ENCODE measurements at places on chromosomes 2 and 18.

DNA sequence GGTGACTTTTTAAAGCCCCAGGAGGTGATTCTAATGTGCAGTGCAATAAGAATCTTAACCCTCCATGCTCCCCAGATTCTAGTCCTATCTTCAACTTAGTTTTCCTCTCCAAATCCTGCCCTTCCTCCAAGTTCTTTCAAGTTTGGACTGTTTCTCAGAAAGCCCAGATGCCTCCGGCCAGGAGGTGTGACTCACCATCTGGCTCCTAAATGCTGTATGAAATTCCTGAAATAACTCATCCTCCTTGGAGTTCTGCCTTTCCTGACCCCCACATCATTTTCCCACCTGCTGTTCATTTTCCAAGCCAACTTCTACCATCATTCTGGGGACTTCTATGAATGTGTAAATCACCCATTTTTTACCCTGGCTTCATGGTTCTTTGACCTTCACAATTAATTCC, 118.2 kb upstream of the NOL4 start:
- no peak for DNase-seq

- no peak for DNase-seq
Observed at GRCh38 chr18:34929336-34929780, 111.9 kb upstream of the MAPRE2 start.

GRCh38 chr18:54004828-54005227, 219.6 kb downstream of the MBD2 start:
- DNase-seq, result no peak

DNA sequence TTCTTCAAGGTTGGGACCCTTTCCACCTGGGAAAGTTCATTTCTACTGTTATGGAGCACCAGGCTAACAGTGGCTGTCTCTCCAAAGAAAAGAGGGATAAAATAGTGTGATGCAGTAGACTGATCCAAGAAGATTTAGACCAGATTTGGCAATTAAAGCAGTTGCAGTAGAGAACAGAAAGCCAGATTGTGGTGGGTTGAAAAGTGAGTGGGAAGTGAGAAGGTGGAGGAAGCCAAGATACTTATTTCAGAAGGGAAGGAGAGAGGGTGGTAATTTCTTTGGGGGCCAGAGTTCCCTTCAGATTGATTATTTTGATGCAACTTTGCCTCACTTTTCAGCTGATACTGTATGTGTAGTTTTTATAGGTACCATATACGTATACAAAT, 8.0 kb downstream of the MYL12B start:
- no peak for DNase-seq

DNA sequence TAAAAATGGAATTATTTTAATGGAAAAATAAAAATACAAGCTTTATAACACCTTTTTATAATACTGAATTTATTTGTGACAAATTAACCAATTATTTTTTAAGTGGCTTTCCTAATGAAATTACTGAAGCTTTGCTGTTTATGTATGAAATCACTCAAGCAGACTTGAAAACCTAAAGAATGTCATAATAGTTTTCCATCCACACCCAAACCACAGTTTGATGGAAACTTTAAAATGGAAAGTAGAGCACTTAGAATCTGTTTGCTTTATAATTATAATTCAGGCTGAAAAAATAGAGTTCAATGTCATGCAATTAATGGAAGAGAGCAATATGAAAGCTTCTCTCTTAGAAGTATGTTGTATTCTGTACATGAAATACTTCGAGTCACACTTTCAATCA, 31.6 kb upstream of the WDR75 start:
- no peak for DNase-seq

DNA sequence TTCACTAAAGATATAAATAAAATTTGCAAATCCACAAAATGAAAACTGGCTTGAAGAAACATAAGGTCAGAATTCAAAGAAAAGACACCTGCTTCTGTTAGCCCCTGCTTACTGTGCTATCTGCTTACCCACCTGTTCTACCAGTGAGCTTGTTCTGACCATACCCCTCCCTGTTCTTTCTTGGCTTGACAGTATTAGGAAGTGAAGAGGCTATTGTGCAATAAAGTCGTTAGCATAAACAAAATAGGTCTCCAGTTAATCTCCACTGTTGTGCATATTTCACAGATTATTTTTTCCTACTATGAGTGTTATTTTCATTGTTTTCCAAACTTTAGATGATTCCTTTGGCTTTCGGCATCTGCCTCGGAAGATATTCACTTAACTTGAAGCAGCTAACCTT, 322.1 kb downstream of the CCDC85A start:
- no peak for DNase-seq

GRCh38 chr2:144518748-144519596, 947 bp downstream of the ZEB2 start:
- DNase-seq, result no peak

Data from 8988T (cell line).